ENCODE measurements at places on chromosomes 1 and 21. TPM values are rescaled to one million over a fixed set of nuclear protein-coding genes. Genes with fewer than 3 reads are reported as not detected.

The OLIG1 gene
- polyA plus RNA-seq = not detected

The MYOG gene
- not detected for polyA plus RNA-seq

The SPATA21 gene
- 0.08 TPM for polyA plus RNA-seq

The MIXL1 gene
- polyA plus RNA-seq = 0.06 TPM

The C8B gene
- polyA plus RNA-seq = not detected

The JAM2 gene
- 19.2 TPM for polyA plus RNA-seq

The FCRL5 gene
- polyA plus RNA-seq = 0.04 TPM

The CDCP2 gene
- polyA plus RNA-seq = not detected

The FMO2 gene
- polyA plus RNA-seq = 7.5 TPM

The ITSN1 gene
- 25.9 TPM for polyA plus RNA-seq

The TRNP1 gene
- polyA plus RNA-seq = 38.9 TPM

The CRYBG2 gene
- not detected for polyA plus RNA-seq

The PLEKHA6 gene
- polyA plus RNA-seq = 5.2 TPM

The REN gene
- polyA plus RNA-seq = not detected

The TDRD10 gene
- polyA plus RNA-seq = 3.0 TPM

The FAM177B gene
- polyA plus RNA-seq = 0.27 TPM

The EVA1B gene
- polyA plus RNA-seq = 21.4 TPM

The PLXNA2 gene
- polyA plus RNA-seq = 9.2 TPM

The SLC35F3 gene
- polyA plus RNA-seq = not detected

The A3GALT2 gene
- polyA plus RNA-seq = not detected

The SSBP3 gene
- 21.4 TPM for polyA plus RNA-seq

The CXADR gene
- 21.4 TPM for polyA plus RNA-seq

The RGS8 gene
- polyA plus RNA-seq = not detected

The OR6K2 gene
- not detected for polyA plus RNA-seq

The CFAP141 gene
- polyA plus RNA-seq = not detected

The UTS2 gene
- polyA plus RNA-seq = not detected

The PLA2G2A gene
- polyA plus RNA-seq = 112 TPM
